ENCODE measurements at places on chromosomes 4 and X.

DNA sequence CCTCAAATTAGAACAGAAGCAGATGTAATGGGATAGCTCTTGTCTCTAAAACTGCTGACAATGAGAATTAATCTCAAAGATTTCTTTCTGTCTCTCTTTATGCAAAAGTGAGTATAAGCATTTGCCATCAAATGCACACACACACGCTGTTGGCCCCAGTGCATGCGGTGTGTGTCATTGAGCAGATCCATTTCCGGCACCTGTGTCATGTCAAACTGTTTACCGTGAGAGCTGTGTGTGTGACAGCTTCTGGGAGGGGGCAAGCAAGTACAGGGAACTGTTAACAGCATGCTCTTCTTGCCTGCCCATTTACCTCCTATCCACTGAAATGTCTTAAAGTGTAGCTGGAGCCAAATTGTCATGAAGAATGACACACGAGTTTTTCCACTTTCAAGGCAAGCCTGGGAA, 297.9 kb upstream of the FAT4 start:
- DNase-seq, result no peak

- no peak for DNase-seq
Observed at GRCh38 chr4:132669786-132670185, 479.3 kb upstream of the PCDH10 start.

DNA sequence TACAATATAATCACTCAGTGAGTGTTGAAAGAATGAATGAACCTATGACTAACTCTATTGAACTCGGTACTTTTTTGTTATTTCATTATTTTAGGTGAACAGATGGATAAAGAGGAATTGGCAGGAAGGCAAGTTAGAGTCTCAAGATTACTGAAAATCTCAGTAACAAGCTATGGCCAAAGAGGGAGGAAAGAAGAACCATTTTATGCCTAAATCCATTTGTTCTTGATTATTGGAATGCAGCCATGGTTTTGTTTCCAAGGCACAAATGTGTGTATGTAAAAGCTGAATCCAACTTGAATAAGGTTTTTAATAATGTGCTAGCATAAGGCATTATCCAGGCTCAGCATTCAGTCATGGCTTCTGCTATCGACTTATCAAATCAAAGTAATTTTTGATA, 196.4 kb downstream of the DTHD1 start:
- no peak for DNase-seq

GRCh38 chr4:120994521-120994920, 72.0 kb upstream of the PRDM5 start:
- DNase-seq, result no peak

DNA sequence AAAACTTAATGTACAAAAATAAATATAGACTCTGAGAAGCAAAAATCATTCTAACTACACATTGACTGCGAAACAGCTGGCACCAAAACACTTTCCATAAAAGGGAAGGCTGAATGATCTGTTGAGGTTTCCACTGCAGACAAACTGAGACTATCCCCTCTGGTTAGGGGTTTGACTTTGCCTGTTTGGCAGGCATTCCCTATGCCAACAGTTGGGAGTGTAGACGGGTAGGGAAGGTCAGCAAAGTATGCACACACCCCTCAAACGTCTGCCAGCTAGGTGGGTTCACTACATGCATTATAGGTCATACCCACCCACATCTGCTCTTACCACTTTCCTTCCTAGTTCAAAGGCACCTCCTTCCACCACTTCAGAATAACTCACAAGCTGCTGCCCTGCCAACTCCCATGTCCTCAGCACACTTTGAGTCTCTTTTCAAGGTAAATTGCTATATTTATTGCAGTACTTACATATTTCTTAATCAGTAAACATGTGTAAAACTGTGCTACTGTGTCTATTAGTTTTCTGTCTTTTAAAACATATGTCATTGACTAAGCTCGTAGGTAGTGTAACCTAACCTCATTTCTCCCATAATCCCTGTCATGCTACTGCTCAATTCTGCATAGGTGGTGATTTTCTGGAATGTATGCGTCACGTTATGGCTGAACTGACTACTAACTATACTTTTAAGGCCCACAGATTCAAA, 12.4 kb downstream of the CTSO start:
- DNase-seq, result no peak

DNA sequence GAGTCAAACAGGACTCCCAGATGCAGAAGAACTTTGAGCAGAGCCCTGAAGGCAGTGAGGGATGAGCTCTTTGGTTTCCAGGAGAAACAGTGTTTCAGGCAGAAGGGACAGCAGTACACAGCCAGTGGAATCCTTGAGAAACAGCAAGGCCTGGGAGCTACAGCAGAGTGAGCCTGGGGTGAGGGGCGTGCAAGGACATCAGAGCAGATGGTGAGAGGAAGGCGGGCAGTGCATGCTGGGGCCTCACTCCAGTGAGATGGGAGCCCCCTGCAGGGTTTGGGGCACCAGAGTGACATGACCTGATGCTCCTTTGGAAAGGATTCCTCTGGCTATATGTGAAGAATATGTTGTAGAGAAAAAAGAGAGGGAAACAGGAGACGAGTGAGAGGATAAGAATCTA, 98.1 kb upstream of the EGFL6 start:
- DNase-seq, result no peak

DNA sequence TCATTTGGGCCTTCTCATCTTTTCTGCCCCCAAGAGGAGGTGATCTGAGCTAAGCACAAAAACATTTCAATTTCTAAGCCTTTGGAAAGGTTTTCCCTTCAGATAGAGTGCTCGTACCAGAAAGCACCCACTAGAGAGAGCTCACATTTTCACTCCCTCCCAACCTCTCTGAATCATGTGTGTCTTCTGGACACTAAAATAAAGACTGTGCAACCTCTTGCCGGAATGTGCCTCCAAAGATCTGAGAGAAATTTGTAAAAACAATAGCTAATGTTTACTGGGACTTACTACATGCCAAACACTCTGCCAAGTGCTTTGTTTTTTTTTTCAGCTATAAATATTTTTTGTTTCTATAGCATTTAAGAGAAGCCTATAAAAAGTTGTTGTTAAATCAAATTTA, 120.6 kb upstream of the LNX1 start:
- DNase-seq, result no peak

DNA sequence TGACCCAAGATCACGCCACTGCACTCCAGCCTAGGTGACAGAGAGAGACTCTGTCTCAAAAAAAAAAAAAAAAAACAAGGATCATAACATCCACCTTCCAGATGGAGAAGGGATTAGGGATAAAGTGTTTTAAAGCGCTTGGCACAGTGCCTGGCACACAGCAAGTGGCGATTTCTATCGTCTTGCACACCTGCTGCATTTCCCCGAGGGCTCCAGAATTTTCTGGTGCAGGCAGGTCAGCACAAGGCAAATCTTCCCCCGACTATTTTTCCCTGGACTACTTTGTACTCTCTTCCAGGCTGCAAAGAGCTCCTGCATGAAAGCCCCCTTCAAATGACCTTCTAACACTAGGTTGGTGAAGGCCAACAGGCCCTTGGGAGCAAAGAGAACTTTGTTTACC, 57.3 kb downstream of the APBB2 start:
- no peak for DNase-seq

- DNase-seq, result no peak
Observed at GRCh38 chrX:12866451-12867377, at the start of gene TLR7. Gene TLR7, plus strand, starts transcription at chrX:12867072. Its CDS starts 507 bp downstream, at chrX:12867579.

DNA sequence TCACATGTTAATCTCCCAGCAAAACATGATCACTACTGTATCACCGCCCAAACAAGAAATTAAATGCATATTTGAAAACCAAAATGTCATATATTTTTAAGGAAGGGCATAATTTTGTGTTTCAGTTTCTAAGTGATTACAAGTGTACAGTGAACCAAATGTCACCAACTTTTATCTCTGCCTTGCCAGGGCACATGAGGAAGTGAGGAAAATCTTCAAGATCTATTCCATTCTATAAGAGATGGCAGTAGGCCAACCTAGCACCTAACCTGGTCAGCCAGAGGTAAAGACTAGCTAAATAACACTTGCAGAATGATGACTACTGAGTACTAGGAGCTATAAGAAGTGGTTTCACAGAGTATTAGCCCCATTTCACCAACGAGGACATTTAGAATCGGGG, 107.2 kb downstream of the ATP11C start:
- DNase-seq, result no peak

GRCh38 chrX:74505437-74505836, 84.1 kb downstream of the SLC16A2 start:
- DNase-seq, result no peak

DNA sequence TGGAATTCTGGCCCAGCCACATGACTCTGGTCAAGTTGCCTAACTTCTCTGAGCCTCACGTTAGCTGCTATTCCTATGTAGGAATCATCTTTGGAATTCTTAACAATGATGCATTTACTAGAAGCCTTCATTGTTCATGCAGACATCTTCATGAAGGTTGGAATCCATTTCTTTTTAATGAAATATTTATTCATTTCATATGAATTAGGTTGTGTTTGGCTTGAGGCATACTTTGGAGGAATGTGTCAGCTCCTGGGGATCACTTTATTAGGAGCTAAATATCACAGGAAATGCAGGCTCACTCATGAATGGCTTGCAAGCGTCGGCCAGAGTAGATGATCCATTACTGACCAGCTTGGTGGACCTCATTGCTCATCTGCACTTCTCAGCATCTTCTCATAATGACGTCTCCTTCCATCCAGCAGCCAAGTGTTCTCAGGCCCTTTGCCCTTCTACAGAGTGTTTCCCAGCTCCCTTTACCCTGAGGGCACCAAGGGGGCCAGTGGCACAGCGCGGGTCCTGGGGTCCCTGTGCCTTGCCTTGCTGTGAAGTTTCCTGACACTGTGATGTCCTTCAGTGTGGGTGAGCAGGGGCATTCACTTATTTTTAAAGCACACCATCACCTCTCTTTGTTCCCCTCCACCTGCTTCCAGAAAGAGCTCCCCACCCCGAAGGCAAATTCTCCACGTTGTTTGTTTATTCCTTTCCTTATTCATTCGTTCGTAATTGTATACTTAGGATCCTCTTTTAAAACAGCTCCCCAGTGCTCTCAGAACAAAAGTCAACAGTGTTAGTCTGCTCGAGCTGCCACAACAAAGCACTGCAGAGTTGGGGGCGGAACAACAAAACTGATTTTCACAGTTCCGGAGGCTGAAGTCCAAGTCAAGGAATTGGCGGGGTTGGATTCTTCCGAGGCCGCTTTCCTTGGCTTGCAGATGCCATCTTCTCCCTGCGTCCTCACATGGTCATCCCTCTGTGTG, 106.8 kb downstream of the STK32B start:
- no peak for DNase-seq

DNA sequence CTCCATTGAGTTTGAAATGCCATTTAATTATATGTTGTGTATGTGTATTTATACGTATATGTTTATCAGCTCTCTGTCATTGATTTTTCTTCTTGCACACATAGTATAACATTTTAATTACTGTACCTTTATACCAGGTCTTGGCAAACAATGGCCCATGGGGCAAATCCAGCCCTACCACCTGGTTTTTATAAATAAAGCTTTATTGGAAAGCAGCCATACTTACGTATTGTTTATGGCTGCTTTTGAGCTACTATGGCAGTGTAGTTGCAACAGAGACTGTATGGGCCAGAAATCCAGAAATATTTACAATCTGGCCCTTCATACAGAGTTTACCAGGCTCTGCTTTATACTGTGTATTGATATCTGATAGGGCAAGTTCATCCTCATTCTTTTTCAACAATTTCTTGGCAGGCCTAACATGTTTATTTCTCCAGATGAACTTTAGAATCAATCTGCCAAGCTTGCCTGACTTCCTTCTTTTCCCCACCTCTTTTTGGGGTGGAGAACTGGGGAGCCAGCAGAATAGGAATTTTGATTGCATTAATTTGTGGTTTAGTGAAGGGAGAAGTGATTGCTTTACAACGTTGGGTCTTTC, 15.8 kb downstream of the DCUN1D4 start:
- DNase-seq, result no peak

DNA sequence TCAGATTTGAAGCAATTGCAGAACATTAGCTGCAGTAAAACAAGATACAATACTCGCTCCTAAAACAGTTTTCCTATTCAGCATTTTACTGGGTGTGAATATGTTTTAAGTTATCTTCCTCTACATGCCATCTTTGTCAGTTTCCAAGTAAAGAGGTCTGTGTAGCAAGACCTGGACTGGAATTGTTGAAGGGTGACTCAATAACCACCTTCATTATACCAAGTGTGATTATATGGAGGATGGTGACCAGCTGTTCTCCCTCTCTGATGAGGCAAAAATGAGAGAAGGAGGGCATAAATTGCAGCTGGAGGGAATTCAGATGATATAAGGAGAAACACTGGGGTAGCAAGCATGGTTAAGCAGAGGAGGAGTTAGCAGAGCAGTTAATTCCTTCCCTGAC, 922.1 kb upstream of the SLIT2 start:
- DNase-seq, result no peak

DNA sequence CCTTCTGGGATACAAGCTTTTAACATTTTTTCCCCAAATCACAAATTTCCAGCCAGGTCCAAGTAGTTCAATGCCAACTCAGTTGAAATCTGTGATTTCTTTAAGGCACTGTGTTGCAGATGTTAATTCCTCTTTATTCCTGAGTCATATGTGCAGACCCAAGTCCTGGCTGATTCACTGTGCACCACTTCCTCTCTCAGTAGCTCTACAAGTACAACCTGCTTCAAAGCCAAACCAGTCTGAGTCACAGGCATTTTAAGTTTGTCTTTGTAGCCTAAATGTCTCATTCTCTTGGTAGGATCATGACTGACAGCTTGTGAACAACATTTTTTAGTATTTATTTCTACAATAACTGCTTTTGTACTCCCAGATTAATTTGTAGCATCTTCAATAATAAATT, 165.6 kb upstream of the S100G start:
- no peak for DNase-seq

GRCh38 chr4:3721627-3722026, 44.6 kb upstream of the ADRA2C start:
- DNase-seq, result no peak

DNA sequence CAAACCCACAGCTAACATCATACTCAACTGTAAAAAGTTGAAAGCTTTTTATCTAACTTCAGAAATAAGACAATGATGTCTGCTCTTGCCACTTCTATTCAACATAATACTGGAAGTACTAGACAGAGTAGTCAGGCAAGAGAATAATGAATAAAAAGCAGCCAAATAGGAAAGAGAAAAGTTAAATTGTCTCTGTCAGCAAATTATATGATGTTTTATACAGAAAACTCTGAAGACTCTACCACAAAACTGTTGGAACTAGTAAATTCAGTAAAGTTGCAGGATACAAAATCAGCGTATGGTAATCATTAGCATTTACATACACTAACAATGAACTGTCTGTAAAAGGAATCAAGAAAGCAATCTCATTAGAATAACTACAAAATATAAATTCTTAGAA, 752.9 kb upstream of the CT83 start:
- no peak for DNase-seq
